ENCODE measurements at places on chromosomes 7 and 10. TPM values are rescaled to one million over a fixed set of nuclear protein-coding genes. Genes with fewer than 3 reads are reported as not detected.

Gene BTAF1
- 32.4 TPM for total RNA-seq

Gene PARP12
- 26.9 TPM for total RNA-seq

Gene DPYSL4
- 33.8 TPM for total RNA-seq

Gene CTNNA3
- 0.39 TPM for total RNA-seq

Gene TRIM50
- not detected for total RNA-seq

Gene NODAL
- not detected for total RNA-seq

Gene AS3MT
- 2.7 TPM for total RNA-seq

Gene CALHM3
- total RNA-seq, result not detected

Gene COA1
- 47.8 TPM for total RNA-seq

Gene DEPP1
- total RNA-seq, result 10.3 TPM

Gene CLCN1
- not detected for total RNA-seq

Gene TRIP6
- 123 TPM for total RNA-seq

Gene PHKG1
- 0.99 TPM for total RNA-seq

Gene MSS51
- 2.8 TPM for total RNA-seq

Gene PRF1
- total RNA-seq, result not detected

Gene ANKRD1
- 4.9 TPM for total RNA-seq

Gene SFRP5
- total RNA-seq, result not detected

Gene SBDS
- 104 TPM for total RNA-seq

Gene MLXIPL
- not detected for total RNA-seq

Gene LRRD1
- not detected for total RNA-seq

Gene ZNF282
- 29.8 TPM for total RNA-seq

Gene PWWP2B
- 12.9 TPM for total RNA-seq

Gene SPDYE11
- total RNA-seq, result not detected

Gene GJD4
- total RNA-seq, result not detected

Gene GTF2IRD1
- 44.7 TPM for total RNA-seq

Gene ZNF722
- total RNA-seq, result not detected

Gene GATA3
- not detected for total RNA-seq
